ENCODE measurements at places on chromosomes 7 and 10. TPM values are rescaled to one million over a fixed set of nuclear protein-coding genes. Genes with fewer than 3 reads are reported as not detected.

- H3K27me3 ChIP-seq = peaks cover 16% of the 10 kb centered on the region
- no peak for DNase-seq
- no peak overlapping the region for H3K4me3 ChIP-seq
Measured at GRCh38 chr7:100965723-100966541, 3.4 kb upstream of the MUC12 start.

GRCh38 chr10:128220021-128220420 is 93.8 kb upstream of the MKI67 start:
- no peaks in the 10 kb centered on the region for H3K36me3 ChIP-seq
- H3K4me1 ChIP-seq = no peaks in the 10 kb centered on the region
- no peaks in the 10 kb centered on the region for H3K27me3 ChIP-seq
- DNase-seq = no peak

DNA sequence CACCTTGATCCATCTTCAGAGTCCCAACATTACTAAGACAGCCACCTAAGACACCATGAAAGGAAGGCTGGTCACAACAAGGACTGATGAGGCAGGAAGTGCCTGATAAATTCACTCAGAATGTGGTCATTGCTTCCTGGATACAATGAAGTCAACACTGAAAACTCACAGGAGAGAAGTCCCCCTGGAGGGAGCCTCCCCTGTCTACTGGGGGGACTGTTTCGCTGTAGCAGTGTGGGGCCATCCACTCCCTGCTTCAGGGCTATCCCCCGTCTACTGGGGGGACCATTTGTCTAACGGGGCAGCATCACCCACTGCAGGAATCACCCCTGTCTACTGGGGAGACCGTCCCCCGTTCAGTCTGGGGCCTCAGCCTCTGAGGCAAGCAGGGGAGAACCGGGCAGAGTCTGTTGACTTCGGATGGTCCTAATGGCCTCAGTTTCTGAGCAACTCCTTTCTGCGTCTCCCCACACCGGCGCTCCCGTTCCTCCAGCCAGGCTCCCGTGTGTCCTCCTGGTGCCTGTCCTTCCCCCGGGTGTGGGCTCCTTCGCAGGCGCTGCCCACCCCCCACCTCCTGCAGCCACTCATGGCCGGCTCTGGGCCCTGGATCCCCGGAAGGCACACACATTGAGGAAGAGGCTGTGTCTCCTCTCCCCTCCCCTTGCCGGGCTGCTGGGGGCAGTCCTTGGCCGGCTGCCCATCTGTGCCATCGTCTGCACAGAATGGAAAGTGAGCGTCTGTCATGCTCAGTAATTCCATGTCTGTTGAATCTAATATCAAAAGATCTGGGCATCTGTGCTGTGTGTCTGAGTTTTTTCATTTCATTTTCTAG is 59.9 kb upstream of the DNAJB6 start:
- H3K36me3 ChIP-seq = no peaks in the 10 kb centered on the region
- H3K27ac ChIP-seq = no peak overlapping the region
- no peaks in the 10 kb centered on the region for H3K27me3 ChIP-seq
- no peak overlapping the region for H3K4me3 ChIP-seq
- DNase-seq = no peak

The LIPK gene
- total RNA-seq = not detected

DNA sequence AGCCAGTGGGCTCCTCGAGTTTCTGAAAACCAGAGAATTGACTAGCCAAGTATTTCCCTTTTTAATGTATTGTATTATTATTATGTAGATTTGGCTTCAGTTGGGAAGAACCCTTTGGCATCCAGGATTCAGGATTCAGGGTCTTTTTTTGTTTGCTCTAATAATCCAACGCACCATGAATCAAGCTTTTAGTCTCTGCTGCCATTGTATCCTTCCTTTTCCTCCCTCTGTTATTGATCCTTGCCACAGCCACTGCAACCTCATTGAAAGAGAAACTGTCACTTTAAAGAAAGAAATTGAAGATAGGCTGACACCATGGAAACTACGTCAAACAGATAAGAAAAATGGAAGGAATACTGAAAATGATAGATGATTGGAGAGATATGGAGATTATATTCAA is 150.0 kb downstream of the CHRM2 start:
- no peaks in the 10 kb centered on the region for H3K4me1 ChIP-seq
- H3K27me3 ChIP-seq = no peaks in the 10 kb centered on the region
- H3K36me3 ChIP-seq = no peaks in the 10 kb centered on the region
- no peak overlapping the region for H3K27ac ChIP-seq
- no peak overlapping the region for H3K4me3 ChIP-seq
- DNase-seq = no peak

- no peaks in the 10 kb centered on the region for H3K36me3 ChIP-seq
- no peak for DNase-seq
- no peak overlapping the region for H3K27ac ChIP-seq
- H3K4me1 ChIP-seq = no peaks in the 10 kb centered on the region
- H3K27me3 ChIP-seq = no peaks in the 10 kb centered on the region
- no peak overlapping the region for H3K4me3 ChIP-seq
Measured at GRCh38 chr10:4291990-4292389, 507.0 kb upstream of the KLF6 start.
